ENCODE measurements at places on chromosomes 4 and X. TPM values are rescaled to one million over a fixed set of nuclear protein-coding genes. Genes with fewer than 3 reads are reported as not detected.

DNA sequence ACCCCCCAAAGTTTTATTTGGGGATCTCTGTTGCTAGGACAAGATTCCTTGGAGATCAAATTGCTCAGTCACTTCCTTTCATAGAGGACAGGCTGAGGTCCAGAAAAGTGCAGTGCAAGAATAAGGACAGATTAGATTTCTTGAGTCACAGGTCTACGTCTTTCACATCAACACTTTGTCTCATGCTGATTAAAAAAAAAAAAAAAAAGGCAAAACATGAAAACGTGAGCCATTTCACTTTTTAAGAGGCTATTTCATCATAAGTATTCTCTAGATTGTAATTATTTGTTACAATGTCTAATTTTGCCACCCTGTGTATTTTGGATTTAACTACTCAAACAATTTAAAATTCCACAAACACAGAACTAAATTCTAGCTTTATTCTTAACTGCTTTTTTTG lies 647.0 kb downstream of the TRAM1L1 start:
- H3K4me1 ChIP-seq, result no peaks in the 10 kb centered on the region
- H3K36me3 ChIP-seq, result no peaks in the 10 kb centered on the region
- H3K27ac ChIP-seq, result no peak overlapping the region
- DNase-seq, result no peak
- H3K27me3 ChIP-seq, result no peaks in the 10 kb centered on the region

- no peak for DNase-seq
- no peak overlapping the region for H3K27ac ChIP-seq
- H3K27me3 ChIP-seq, result no peaks in the 10 kb centered on the region
- H3K4me3 ChIP-seq, result no peak overlapping the region
These were observed 31.5 kb upstream of the HTRA3 start for GRCh38 chr4:8238036-8238511.

DNA sequence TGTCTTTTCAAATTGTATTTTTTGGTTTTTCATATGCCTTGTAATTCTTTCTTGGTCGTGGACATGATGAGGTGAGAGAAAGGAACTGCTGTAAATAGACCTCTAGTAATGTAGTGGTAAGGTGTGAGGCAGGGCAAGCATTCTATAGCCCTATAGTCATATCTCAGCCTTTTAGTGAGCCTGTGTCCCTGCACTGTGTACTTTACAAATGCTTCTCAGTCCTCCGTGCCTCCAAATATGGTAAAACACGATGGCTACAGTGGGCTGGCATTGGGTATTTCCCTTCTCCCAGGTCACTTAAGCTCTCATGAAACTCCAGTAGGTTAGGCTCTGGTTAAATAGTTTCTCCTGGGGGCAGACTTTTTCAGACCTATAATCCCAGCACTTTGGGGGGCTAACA lies 57.9 kb upstream of the PLS3 start:
- no peak overlapping the region for H3K4me3 ChIP-seq
- no peak for DNase-seq

DNA sequence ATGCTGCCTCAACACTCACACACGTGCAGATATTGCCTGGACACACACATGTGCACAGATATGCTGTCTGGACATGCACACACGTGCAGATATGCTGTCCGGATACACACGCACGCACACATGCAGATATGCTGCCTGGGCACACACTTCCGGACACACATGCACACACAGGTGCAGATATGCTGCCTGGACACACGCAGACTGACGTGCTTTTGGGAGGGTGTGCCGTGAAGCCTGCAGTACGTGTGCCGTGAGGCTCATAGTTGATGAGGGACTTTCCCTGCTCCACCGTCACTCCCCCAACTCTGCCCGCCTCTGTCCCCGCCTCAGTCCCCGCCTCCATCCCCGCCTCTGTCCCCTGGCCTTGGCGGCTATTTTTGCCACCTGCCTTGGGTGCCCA lies 14.7 kb downstream of the FGFRL1 start:
- no peak for DNase-seq
- H3K4me1 ChIP-seq, result peaks cover 2% of the 10 kb centered on the region
- no peaks in the 10 kb centered on the region for H3K27me3 ChIP-seq
- peaks cover 8% of the 10 kb centered on the region for H3K36me3 ChIP-seq
- no peak overlapping the region for H3K4me3 ChIP-seq
- no peak overlapping the region for H3K27ac ChIP-seq

DNA sequence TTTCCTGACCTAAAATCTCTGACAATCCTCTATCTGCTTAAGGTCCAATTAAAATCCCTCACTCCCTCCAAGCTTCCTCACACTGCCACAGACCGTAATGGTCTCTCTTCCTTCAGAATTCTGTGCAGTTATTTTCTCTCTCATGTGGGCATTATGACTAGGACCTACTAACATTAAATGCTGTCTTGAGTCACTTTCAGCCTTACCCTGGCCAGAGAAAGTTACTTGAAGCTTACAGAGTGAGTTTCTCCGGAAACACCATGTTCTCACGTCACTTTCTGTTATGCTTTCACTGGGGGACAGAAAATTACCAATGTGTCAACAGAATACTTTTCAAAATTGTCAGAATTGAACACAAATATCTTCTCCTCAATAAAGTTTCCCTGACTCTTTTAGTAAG lies 271.8 kb downstream of the INPP4B start:
- peaks cover 2% of the 10 kb centered on the region for H3K4me1 ChIP-seq
- no peaks in the 10 kb centered on the region for H3K27me3 ChIP-seq
- no peak overlapping the region for H3K4me3 ChIP-seq
- no peaks in the 10 kb centered on the region for H3K36me3 ChIP-seq
- no peak for DNase-seq
- no peak overlapping the region for H3K27ac ChIP-seq

- no peak overlapping the region for H3K27ac ChIP-seq
- no peaks in the 10 kb centered on the region for H3K36me3 ChIP-seq
- DNase-seq, result no peak
- H3K27me3 ChIP-seq, result no peaks in the 10 kb centered on the region
- H3K4me3 ChIP-seq, result no peak overlapping the region
- no peaks in the 10 kb centered on the region for H3K4me1 ChIP-seq
These were observed 678.4 kb upstream of the DIAPH2 start for GRCh38 chrX:96006281-96006680.

DNA sequence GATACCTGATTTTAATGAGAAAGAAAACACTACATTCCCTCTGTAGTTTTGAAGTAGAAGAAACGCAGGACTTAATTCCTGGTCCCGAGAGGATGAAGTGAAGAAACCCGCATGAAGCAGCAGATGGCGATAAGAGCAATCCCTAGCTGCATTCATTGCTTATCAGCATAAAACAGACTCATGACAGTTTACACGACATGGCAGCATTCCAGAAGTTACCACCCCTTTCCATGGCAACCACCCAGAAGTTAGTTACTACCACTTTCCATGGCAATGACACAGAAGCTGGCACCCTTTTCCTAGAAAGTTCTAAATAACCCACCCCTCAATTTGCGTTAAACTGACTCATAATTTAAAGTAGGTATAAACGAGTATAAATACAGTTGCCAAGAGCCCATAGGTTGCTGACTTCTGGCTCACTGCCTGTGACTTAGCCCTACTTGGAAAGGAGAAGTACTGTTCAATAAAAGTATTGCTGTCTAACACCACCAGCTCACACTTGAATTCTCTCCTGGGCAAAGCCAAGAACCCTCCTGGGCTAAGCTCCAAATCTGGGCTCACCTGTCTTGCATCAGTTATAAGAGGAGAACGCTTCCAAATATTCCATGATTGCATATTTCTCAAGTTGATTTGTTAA lies 5.5 kb upstream of the XAGE2 start:
- H3K4me1 ChIP-seq, result no peaks in the 10 kb centered on the region
- H3K36me3 ChIP-seq, result no peaks in the 10 kb centered on the region
- no peak for DNase-seq

DNA sequence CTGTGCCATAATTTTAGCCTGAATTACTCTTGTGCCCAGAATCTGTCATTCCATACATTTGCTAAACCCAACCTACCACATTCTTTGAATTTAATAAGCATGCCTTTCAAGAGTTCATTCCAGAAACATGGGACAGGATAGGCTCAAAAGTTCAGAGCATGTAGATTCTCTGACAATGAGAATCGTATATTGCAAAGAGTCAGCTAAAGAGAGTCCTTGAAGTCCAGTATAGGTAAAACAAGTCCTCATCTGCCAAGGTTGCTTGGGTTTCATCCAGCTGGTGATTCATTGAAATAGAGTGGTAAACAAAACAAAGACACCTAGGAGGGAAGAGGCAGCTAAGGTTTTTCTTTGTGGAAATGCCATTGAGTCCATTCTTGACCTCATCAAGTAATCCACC lies 249.3 kb upstream of the DIPK2B start:
- no peaks in the 10 kb centered on the region for H3K36me3 ChIP-seq
- H3K27ac ChIP-seq, result no peak overlapping the region
- H3K4me3 ChIP-seq, result no peak overlapping the region

DNA sequence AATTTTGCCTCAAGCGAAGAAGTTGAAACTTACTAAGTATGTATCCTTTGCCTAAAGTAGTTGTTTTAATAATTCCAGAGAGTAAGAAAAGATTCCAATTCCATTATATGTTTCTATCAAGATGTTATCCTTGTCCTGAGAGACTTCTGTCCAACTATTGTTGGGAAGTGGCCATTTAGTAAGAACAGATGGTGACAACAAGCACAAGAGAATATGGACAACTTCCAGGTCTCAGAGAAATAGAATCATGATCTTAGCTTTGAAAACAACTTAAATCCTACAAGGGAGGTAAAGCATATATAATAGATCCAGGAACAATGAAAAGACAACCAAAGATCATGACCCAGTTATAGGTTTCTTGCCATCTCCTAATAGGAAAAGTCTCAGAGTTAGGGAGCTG lies 486.6 kb upstream of the PCDH10 start:
- no peak for DNase-seq
- no peaks in the 10 kb centered on the region for H3K4me1 ChIP-seq
- H3K36me3 ChIP-seq, result no peaks in the 10 kb centered on the region
- H3K4me3 ChIP-seq, result no peak overlapping the region
- H3K27me3 ChIP-seq, result no peaks in the 10 kb centered on the region

DNA sequence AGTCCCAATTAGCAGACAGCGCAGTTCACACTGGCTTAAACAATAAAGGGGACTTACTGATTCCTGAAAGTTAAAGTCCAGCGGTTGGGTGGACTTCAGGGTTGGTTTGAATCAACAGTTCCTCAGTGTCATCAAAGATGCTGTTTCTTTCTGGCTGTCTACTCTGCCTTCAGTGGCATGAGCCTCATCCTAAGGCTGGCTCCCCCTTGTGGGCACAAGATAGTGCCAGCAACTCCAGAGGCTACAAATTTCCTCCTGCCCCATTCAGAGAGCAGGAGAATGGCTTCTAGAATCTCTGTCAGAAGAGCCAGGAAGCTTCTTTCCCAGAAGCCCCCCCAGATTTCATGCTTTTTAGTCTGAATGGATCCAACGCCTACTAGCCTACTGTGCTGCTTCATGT lies 82.4 kb upstream of the MTM1 start:
- H3K4me3 ChIP-seq, result no peak overlapping the region
- H3K27ac ChIP-seq, result no peak overlapping the region
- H3K4me1 ChIP-seq, result no peaks in the 10 kb centered on the region
- DNase-seq, result no peak

- H3K4me1 ChIP-seq, result peaks cover 18% of the 10 kb centered on the region
- H3K27ac ChIP-seq, result peak overlapping the region; percentile 81
- H3K27me3 ChIP-seq, result no peaks in the 10 kb centered on the region
- no peak for DNase-seq
- H3K4me3 ChIP-seq, result no peak overlapping the region
These were observed 219.6 kb upstream of the ANXA3 start for GRCh38 chr4:78331965-78332364.

DNA sequence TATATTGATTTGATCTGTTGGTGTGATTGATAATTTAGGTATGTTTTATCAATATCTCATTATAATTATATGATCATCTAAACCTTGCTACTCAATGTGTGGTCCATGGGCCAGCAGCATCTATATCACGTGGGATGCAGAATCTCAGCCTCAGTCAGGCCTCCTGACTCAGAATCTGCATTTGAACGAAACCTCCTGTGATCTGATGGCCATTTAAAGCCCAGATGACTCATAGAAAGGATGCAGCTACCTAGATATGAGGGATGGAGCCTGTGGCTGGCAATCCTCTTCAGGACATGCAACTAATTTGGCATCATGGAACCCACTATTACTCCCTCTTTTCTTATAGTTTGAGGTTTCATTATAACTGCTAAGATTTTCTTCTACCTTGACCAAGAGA lies 11.3 kb upstream of the CHRNA9 start:
- no peak for DNase-seq
- H3K4me3 ChIP-seq, result no peak overlapping the region
- H3K27ac ChIP-seq, result peak overlapping the region; percentile 31
- H3K36me3 ChIP-seq, result no peaks in the 10 kb centered on the region
- H3K27me3 ChIP-seq, result no peaks in the 10 kb centered on the region
- H3K4me1 ChIP-seq, result peaks cover 37% of the 10 kb centered on the region

DNA sequence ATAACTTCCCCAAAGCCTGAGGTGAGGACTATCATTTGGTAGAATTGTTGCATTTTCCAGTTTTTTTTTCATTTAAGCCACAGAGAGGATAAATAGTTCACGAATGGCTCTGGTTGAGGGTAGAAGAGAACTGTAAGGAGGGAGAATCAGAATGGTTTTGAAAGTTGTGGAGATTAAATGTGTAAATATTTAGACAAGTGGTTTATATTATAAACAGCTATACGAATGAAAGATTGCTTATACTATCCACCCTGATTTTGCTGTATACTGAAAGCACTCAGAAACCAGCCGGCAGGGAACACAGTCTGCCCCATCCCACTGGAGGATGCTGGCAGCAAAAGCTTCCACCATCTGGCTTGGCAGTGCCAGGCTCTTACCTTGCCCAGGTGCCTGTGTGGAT lies 341.1 kb downstream of the RAPGEF2 start:
- no peak overlapping the region for H3K27ac ChIP-seq
- DNase-seq, result no peak
- H3K27me3 ChIP-seq, result no peaks in the 10 kb centered on the region

DNA sequence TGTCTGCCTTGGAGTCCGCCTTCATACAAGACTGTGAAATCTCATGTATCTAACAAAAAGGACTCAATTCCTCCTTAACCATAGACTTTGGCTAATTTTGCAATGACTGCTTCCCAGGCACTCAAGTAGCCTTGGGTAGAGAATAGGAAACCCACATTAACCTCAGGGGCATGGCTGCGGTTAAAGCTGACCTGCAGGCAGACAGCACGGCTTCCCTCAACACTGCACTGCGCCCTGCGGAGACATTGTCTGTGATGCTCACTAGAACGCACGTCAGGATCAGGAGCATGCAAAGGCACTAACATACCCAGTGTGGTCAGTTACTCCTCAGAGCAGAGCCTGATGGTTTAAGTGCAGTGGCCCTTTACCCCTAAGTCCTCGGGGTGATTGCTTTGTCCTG lies 10.3 kb upstream of the GPR143 start:
- H3K4me3 ChIP-seq, result no peak overlapping the region
- H3K36me3 ChIP-seq, result peaks cover 10% of the 10 kb centered on the region
- H3K4me1 ChIP-seq, result no peaks in the 10 kb centered on the region
- no peak for DNase-seq
- no peaks in the 10 kb centered on the region for H3K27me3 ChIP-seq
- H3K27ac ChIP-seq, result no peak overlapping the region

GRCh38 chr4:110171971-110172370 lies 26.4 kb downstream of the ELOVL6 start:
- no peak overlapping the region for H3K4me3 ChIP-seq
- no peaks in the 10 kb centered on the region for H3K27me3 ChIP-seq
- no peak overlapping the region for H3K27ac ChIP-seq
- H3K4me1 ChIP-seq, result peaks cover 10% of the 10 kb centered on the region
- peaks cover 8% of the 10 kb centered on the region for H3K36me3 ChIP-seq

Gene FBXL5
- 66.9 TPM for total RNA-seq

Gene REPS2
- 2.6 TPM for total RNA-seq

Gene MAOA
- total RNA-seq, result 12.0 TPM

Gene RPL9
- total RNA-seq, result 1,450 TPM

Gene XAGE5
- total RNA-seq, result not detected

Gene ZBED1
- 59.6 TPM for total RNA-seq

Gene GNL3L
- 42.1 TPM for total RNA-seq

Gene CCNG2
- total RNA-seq, result 84.0 TPM

Gene RGN
- total RNA-seq, result 7.3 TPM

Gene BMP3
- 4.9 TPM for total RNA-seq
